Osteoblast (primary cell): ENCODE measurements at places on chromosomes 4 and X.
A peak's percentile ranks its signal among the peaks of the same experiment; 100 is the strongest.

GRCh38 chr4:55169352-55169961 lies 44.1 kb upstream of the KDR start:
- DNase-seq = no peak

- no peak for DNase-seq
Measured at GRCh38 chr4:145497199-145498149, 15.8 kb downstream of the SMAD1 start.

GRCh38 chr4:127656047-127656680 lies 23.4 kb downstream of the INTU start:
- no peak for DNase-seq

GRCh38 chrX:40304115-40304514 lies 206.4 kb upstream of the BCOR start:
- no peak for DNase-seq

DNA sequence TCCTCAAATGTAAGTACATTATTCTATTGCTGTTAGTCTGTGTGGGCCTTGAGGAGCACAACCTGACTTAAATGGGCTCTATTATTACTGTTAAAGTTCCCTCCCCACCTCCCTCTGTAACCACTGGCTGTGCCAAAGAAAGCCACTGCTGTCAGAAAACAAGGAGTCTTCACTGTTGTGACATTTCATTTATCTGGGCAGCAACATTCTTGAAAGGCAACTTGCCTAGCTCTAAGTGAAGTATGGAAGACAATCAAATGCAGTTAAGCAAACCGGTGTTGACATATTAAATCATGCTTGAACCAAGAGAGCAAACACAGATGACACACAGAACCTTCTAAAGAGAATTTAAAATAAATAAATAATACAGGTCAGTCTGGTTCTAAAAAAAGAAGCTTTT lies 81.0 kb downstream of the EPHA5 start:
- no peak for DNase-seq

- DNase-seq = no peak
Measured at GRCh38 chr4:57363346-57363745, 253.2 kb upstream of the IGFBP7 start.

DNA sequence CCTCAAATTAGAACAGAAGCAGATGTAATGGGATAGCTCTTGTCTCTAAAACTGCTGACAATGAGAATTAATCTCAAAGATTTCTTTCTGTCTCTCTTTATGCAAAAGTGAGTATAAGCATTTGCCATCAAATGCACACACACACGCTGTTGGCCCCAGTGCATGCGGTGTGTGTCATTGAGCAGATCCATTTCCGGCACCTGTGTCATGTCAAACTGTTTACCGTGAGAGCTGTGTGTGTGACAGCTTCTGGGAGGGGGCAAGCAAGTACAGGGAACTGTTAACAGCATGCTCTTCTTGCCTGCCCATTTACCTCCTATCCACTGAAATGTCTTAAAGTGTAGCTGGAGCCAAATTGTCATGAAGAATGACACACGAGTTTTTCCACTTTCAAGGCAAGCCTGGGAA lies 297.9 kb upstream of the FAT4 start:
- no peak for DNase-seq

- DNase-seq = peak; percentile 53
Measured at GRCh38 chr4:184548648-184549341, 74.4 kb upstream of the IRF2 start.

- DNase-seq = peak; percentile 82
Measured at GRCh38 chrX:3651277-3651676, 62.2 kb downstream of the PRKX start.

DNA sequence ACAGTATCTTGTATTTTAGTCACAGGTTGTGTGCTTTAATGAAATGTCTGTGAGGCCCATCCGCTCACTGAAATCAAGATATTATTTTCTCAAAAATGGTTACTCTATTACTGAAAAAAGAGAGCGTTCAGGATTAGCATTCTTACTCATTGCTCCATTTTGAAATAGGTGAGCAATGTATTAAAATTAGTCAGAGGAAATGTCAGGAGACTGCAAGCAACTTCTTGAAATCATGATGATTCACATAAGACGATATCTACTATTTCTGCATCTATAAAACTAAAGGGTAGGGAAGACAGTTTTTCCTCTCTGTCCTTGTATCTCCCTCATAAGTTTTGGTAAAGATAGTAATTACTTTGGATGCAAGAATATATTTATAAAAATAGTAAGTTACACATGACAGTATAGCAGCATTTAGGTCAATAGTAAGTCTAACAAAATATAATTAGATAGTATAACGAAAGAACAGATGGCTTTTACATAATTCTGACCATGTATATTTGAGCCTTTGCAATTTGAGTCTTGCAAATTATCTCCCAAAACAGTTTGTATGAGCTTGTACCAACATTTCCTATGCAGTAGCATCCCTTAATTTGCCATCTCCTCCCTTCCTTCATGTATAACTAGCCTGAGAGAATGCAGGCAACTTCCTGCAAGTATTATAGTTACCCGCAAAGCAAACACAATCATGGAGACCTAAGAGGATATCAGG lies 937.8 kb downstream of the PCDH7 start:
- no peak for DNase-seq

DNA sequence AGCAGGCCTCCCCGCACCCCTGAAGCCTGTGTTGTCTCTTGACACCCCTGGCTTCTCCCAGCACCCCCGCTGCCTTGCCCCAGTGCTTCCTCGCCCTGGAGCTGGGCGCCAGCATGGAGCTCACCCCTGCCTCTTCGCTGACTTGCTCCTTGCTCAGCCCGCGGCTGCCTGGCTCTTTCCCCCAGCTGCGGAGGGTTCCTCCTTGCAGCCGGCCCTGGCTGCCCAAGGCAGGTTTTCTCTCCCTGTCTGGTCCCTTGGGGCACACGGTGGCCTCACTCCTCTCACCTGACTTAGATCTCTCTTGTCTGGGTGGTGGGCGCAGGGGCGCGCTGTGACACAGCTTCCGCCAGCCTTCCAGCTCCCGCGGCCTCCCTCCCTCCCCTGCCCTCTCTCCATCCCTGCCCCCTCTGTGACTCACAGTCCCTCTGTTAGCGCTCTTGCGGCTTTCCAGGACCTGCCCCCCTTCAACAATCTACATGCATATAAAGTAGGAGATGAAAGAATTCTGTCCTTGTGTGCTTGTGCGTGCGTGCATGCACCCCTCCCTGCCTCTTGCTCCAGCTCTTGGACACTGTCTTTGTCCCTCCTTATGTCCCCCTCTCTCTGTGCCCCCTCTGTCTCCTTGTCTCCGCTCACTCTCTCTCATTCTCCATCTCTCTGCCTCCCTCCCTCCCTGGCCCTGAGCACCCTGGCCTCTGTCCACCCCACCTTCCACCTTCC lies 2.2 kb downstream of the PLXNB3 start:
- DNase-seq = peak; percentile 98

GRCh38 chr4:95798727-95799126 lies 41.2 kb upstream of the PDHA2 start:
- no peak for DNase-seq

- no peak for DNase-seq
Measured at GRCh38 chr4:85407546-85407945, 67.4 kb upstream of the ARHGAP24 start.

- peak; percentile 44 for DNase-seq
Measured at GRCh38 chrX:39161611-39162255, 360.5 kb downstream of the MID1IP1 start.

GRCh38 chr4:46196086-46196485 lies 72.2 kb upstream of the GABRG1 start:
- DNase-seq = no peak

DNA sequence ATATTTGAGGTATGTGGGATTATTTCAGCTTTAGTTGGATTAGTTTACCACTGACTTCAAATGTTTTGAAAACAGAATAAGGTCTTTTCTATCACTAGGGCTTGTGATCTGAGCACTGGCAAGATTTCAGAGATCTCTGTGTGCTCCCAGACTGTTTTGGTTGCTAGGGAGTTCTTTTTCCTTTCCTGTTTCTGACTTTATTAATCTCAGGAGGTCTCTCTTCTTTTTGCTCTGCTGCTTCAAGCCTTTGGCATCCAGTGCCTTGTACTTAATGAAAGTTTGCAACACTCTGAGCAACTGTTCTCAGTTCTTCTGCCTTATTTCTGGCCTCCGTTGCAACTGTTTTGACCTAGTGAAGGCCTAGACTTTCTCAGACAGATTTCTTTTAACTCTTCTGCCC lies 32.1 kb upstream of the PAQR3 start:
- no peak for DNase-seq

GRCh38 chr4:87150498-87151261 lies 69.7 kb downstream of the KLHL8 start:
- DNase-seq = peak; percentile 57

- no peak for DNase-seq
Measured at GRCh38 chr4:135538698-135539097, 1337.1 kb upstream of the PABPC4L start.

- no peak for DNase-seq
Measured at GRCh38 chrX:73876911-73877310, 313.9 kb downstream of the CHIC1 start.

- no peak for DNase-seq
Measured at GRCh38 chrX:104307341-104307740, 52.6 kb upstream of the ESX1 start.

DNA sequence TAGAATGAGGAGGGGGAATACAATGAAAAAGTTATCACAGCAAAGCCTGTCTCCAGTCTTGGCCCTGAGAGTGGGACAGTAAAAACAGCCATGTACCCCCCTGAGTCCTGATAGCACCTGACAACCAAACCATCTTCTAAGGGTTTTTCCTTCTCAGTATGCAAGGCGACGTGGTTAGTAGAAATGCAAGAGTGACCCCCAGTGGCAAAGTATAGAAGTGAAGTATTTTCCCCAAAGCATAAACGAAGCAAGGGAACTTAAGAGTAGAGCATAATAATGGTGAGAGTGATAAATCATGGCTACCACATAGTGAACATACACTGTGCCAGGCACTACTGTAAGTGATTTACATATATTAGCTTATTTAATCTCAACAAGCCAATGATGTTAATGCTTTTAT lies 52.8 kb downstream of the FAM47C start:
- no peak for DNase-seq

- DNase-seq = peak; percentile 88
Measured at GRCh38 chrX:136146614-136147314, 569 bp upstream of the FHL1 start.

DNA sequence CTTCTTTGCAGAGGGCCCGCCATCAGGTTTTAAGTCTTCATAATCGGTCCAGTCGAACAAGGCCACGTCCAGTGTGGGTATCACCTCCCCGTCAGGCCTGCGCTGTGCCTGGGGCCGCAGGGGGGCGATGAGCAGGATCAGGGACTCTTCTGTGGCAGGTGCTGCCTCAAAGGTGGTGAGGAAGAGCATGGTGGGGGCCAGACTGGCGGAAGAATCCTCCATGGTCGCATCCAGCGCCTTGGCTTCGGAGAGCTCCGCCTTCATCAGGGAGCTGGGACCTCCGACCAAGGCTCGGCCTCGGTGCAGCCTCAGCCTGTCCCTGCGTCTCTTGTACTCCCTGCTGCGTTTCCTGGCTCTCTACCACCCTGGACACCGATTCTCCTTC lies 17.5 kb downstream of the FAM9A start:
- DNase-seq = no peak

DNA sequence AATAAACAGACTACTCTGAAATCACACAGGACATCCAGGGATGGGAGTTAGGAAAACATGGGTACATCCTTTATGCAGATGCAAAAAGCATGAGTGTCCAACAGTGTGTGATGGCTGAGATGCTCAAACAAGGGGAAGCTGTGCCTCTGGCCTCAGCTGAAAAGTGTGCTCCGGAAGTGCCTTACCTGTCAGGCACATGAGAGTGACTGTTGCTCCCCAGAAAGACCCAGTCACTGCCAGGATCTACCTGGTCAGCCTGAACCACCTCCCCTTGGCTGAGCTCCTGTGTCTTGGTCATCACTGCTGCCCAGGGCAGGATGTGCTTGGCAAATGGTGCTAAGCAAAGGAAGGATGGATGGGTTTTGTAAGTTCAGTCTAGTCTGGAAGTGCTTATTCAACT lies 4.0 kb downstream of the PPP2R2C start:
- peak; percentile 69 for DNase-seq

DNA sequence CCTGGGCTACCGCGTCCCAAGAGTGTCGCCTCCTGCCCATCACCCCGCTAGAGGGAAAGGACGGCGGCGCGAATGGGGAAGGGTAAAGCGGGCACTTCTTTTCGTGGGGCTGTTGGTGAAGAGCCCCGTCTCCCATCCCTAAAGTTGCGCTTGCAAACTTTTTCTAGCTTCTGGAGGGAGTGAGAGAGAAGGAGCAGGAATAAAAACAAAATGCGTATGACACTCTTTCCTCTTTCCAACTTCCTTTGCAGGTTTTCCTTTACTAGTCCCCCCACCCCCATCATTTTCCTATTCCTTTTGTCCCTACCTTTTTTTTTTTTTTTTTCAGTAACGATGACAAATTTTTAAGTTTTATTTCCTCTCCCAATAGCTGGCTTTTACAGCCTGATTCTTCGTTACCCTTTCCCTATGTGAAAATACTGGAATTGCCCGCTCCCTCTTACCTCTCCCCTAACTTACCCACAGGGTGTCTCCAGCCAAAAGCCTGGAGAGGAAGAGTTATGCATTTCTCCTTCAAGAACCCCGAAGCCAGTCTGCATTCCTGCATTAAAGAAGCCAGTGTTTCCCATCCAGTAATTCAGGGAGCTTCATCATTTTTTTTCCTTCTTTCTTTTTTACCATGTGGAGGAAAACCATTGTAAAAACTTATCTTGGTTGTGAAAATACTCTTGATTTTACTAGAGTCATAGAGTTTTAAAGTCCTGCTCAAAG lies 613 bp upstream of the ARSJ start:
- peak; percentile 46 for DNase-seq

GRCh38 chr4:152115794-152116193 lies 355.0 kb upstream of the GATB start:
- DNase-seq = no peak

- no peak for DNase-seq
Measured at GRCh38 chr4:153728151-153728550, 31.7 kb downstream of the RNF175 start.

GRCh38 chr4:177451108-177451500 lies 8.9 kb upstream of the AGA start:
- no peak for DNase-seq

GRCh38 chrX:25175743-25176142 lies 160.0 kb upstream of the ARX start:
- DNase-seq = no peak

GRCh38 chrX:11575332-11575731 lies 90.4 kb downstream of the ARHGAP6 start:
- DNase-seq = no peak

DNA sequence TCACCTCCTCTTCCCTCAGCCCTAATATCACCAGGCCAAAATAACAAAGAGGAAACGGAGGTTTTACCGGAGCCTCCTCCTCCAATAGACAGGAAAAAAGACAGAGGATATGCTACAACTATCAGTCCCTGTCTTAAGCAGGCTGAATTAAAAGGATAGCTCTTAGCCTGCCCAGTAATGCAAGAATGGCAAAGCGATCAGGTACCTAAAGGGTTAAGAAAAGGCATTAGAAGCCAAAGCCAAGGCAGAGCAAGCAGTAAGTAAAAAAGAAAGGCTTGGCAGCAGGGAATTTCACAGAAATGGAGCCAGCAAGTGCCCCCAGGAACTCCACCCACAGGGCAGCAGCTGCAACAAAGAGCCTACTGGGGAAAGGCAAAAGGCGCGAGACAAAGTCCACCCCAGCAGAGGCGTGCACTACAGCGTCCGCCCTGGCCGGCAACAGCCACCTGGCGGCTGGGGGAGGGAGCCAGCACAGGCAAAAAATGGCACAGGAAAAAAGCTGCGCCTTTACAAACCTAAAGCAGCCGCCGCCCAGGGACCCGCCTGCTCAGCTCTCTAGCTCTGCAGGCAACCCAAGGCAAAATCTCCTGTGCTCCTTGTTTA lies 220.6 kb upstream of the ZC4H2 start:
- DNase-seq = no peak

- no peak for DNase-seq
Measured at GRCh38 chr4:176610594-176610993, 182.1 kb downstream of the VEGFC start.

- no peak for DNase-seq
Measured at GRCh38 chr4:37762294-37762990, 64.0 kb upstream of the PGM2 start.
